ENCODE measurements at places on chromosomes 2 and 18. TPM values are rescaled to one million over a fixed set of nuclear protein-coding genes. Genes with fewer than 3 reads are reported as not detected.

DNA sequence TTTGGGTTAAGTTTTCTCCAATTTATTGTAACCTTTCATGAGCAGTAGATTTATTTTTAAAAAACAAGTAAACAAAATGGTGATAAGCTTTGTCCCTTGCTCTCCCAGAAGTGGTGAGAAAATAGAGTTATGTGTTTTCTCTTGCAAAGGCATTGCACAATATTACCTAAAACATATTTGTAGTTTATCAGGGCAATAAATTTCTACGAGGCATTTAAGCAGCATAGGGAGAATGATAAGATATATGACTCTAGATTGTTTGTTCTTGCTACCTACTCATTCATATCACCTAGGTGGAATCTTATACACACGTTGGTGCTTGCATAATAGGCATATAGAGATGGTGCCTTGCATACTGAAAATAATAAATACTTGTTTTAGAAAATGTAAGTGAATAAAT lies 201.7 kb downstream of the MYO1B start:
- no peak for DNase-seq

GRCh38 chr2:176162911-176163671 lies 6.0 kb downstream of the HOXD3 start:
- no peak for DNase-seq

DNA sequence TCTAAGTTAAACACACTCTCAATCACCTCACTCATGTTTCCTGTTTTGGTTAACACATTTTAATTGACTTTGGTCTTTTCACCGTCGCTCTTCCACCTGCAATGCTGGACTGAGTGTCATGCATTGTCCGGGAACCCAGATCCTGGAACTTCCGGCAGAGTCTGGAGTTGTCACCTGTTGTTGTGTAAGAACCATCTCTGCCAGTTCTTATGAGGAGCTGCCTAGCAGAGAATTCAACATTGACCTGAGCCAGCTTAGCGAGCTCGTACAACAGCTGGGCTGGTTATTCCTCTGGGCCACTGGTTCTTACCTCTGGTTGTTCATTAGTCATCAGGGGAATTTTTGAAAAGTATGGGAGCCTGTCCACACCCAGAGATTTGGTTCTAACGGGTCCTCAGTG lies 75.7 kb downstream of the BCL2L11 start:
- no peak for DNase-seq

GKN1 gene
- total RNA-seq: not detected

AFF3 gene
- total RNA-seq: 1.5 TPM

DNA sequence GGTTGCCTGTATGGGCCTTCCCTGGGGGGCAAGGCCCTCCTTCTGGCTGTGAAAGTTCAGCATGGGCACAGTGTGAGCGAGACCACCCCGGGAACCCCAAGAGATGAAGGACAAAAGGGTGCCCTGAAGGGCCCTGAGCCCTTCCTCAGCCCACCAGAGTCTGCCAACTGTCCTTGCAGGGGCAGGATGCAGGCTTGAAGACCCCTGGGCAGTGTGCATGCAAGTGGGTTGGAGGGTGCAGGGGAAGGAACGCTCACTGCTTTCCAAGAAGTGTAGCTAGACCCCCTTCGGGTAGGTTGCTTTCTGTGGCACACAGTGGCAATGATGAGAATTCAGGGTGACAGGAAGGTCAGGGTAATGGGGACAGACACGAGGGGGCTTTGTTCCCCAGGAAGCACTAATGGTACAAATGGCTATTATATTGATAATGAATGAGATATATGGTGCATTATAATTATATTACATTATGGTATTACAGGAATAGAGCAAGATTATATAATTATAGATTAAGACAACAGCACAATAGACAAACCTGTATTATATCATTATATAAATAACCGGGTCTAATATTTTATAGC lies 228.7 kb downstream of the ATAD2B start:
- no peak for DNase-seq
